ENCODE measurements at places on chromosomes 13 and 19. TPM values are rescaled to one million over a fixed set of nuclear protein-coding genes. Genes with fewer than 3 reads are reported as not detected.

- DNase-seq: no peak
These were observed 426 bp downstream of the MYO9B start for GRCh38 chr19:17075864-17076542.

Gene FUT3
- not detected for total RNA-seq

Gene TMEM190
- total RNA-seq: not detected

DNA sequence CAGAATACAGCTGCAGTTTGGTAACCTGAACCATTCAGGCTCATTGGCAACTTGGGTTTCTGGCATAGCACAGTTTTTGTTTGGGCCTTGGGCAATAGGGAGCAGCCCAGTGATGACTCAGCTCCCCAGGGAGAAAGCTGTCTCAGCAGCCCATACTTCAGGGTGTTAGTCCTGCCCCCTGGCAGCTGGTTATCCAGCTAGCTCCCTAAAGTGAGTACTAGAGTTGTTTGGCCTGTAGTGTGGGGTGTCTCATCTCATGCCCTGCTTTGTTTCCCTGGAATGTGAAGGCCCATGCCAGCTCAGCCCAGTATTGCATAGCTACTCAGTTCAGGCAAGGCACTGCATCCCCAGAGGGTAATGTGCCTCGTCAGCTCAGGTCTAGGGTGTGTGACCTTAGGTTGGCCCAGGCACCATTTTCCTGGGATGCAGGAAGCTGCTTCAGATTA, 18.2 kb upstream of the ZNF543 start:
- DNase-seq: no peak

Gene CGB1
- total RNA-seq: not detected

Gene KL
- total RNA-seq: not detected

DNA sequence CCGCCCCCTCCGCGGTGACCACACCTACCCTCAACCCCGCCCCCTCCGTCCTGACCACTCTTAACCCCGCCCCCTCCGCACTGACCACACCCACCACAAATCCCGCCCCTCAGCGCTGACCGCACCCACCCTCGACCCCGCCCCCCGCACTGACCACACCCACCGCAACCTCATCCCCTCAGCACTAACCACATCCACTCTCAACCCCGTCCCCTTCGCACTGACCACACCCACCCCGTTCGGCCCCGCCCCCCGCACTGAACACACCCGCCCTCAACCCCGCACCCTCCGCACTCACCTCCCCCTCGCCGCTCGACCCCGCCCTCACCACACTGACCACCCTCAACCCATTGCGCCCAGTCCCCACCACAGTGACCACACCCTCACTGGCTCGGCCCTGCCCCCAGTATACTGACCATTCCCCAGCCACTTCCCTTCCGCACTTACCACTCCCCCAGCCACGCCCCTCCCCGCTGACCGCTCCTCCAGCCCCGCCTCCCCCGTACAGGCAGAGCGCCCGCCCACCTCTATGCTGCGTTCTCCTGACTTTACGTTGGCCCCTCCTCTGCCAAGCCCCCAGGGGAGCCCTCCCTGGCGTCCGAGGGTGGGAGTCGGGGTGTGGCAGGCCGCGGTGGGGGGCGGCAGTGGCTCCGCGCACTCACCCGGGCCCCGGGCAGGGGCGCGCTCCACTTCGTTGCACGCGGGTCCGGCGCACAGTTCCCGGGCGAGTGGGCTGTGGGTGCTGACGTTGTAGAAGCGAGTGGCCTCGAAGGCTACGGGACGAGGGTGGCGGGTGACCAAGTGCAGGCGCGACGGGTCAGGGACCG, 8.4 kb downstream of the F2RL3 start:
- DNase-seq: peak; percentile 85

GRCh38 chr19:12748489-12748888, 3.1 kb upstream of the BEST2 start:
- DNase-seq: no peak

GRCh38 chr13:37143911-37144310, 38.4 kb upstream of the CSNK1A1L start:
- DNase-seq: no peak

GRCh38 chr13:83150616-83151307, 731.5 kb downstream of the SLITRK1 start:
- DNase-seq: no peak

Data from B cell (primary cell).